Substantia nigra (tissue), 51 donors: ENCODE measurements at places on chromosomes 5 and 9.

- no peak for DNase-seq
Observed at GRCh38 chr9:136206602-136207275, 1.8 kb upstream of the LHX3 start.

DNA sequence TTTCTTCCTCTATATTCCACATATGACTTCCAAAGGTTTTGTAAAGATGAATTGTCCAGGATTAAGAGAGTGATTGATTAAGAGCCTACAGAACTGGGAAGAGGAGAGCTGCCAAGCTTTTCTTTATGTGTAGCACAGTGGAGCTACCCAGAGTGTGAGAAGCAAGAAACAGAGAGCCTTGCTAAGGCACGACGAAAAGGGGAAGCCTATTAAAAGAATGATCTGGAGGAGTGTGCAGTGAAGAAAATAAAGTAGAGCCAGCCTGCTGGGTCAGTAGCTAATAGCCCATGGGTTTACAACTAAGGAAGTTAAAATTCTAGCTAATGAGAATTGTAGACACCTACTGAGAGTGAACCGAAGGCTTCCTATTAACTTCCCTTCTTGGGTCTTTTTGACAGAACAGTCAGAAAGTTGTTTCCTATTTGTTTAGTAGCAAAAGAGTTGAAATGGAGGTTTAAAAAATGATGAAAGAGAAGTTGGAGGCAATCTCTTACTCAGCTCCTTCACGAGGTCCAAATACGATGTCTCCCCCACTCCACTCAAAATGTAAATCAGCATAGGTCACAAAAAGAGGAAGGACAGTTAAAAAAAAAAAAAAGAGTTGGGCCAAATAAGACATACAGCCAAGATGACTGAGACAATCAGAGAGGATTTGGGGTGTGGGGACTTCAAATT, 957 bp upstream of the PRR16 start:
- no peak for DNase-seq

GRCh38 chr9:134601764-134602163, 39.8 kb upstream of the COL5A1 start:
- DNase-seq = no peak

- DNase-seq = no peak
Observed at GRCh38 chr5:82911910-82912309, 165.3 kb downstream of the TMEM167A start.

GRCh38 chr9:122572456-122572855, 10.7 kb downstream of the OR1L8 start:
- DNase-seq = no peak

DNA sequence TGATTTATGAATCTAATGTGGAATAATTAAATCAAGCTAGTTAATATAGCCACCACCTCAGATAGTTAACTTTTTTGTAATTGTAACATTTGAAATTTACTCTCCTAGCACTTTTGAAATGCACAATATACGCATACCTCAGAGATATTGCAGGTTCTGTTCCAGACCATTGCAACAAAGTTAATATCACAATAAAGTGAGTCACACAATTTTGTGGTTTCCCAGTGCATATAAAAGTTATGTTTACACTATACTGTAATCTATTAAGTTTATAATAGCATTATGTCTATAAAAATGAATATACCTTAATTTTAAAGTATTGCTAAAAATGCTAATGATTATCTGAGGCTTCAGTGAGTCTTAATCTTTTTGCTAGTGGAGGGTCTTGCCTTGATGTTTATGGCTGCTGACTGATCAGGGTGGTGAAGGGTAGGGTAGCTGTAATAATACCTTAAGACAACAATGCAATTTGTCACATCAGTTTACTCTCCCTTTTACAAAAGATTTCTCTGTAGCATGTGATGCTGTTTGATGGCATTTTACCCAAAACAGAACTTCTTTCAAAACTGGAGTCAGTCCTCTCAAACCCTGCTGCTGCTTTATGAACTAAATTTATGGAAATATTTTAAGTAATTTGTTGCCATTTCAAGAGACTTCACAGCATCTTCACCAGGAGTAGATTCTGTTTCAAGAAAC, 235.1 kb upstream of the ADAMTSL1 start:
- DNase-seq = no peak

DNA sequence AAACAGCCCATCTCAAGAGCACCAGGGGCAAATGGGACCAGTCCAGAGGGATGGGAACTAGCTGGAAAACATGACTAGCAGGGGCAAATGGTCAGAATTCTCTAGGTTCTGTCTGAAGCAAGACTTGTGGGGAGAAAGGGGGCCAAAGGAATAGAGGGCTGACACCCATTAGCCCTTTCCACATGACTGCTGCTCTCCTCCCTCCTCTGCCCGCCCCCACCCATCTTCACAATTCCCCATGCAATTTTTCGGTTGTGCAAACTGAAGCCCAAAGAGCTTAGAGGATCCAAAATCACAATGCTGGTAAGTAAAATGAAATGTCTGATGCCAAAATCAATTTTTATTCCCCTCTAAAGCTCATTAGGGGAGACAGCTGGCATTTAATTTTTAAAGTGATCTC, 207.1 kb downstream of the DCP2 start:
- no peak for DNase-seq

GRCh38 chr9:37575001-37575400, 1.2 kb downstream of the FBXO10 start:
- DNase-seq = no peak

DNA sequence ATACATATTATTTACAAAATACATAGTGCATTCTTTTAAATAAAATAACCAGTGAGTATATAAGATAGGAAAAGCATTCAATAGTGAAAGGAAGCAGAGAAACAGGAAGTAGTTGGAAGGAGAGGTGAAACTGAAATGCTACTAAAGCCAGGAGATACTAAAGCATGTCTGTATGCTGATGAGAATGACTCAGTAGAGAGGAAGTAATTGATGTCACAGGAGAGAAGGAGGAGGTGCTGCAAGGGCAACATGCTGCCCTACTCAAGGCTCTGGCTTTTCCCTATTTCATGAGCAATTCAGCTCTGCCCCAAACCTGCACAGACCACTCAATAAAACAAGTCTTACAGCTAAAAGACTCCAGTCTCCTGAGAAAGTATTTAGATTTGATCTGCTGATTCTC, 108.5 kb upstream of the TXNDC8 start:
- DNase-seq = no peak

GRCh38 chr5:149442563-149443182, 63.6 kb upstream of the IL17B start:
- peak; percentile 67 for DNase-seq

- no peak for DNase-seq
Observed at GRCh38 chr9:134495881-134496412, 145.7 kb upstream of the COL5A1 start.

DNA sequence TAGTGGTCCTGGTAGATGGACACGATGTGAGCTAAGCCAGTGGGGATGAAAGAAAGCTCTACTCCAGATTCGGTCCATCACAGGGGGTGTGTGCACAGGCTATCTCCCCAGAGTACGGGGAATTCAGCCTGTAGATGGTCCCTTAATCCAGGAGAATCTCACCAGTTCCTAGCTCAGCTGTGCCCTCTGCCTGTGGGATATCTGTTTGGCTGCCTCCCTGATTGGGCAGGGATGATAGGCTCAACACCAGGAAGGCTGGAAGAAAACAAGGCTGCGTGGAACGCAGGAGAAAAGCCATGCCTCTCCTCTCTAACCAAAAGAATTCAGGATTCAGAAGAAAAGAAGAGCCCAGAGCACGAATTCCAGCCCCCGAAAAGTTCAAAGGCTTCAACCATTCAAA, 40.9 kb downstream of the VLDLR start:
- peak; percentile 35 for DNase-seq

GRCh38 chr9:118561051-118561450, 808.2 kb downstream of the BRINP1 start:
- no peak for DNase-seq

- DNase-seq = no peak
Observed at GRCh38 chr5:165874851-165875250, 2369.4 kb downstream of the MAT2B start.

DNA sequence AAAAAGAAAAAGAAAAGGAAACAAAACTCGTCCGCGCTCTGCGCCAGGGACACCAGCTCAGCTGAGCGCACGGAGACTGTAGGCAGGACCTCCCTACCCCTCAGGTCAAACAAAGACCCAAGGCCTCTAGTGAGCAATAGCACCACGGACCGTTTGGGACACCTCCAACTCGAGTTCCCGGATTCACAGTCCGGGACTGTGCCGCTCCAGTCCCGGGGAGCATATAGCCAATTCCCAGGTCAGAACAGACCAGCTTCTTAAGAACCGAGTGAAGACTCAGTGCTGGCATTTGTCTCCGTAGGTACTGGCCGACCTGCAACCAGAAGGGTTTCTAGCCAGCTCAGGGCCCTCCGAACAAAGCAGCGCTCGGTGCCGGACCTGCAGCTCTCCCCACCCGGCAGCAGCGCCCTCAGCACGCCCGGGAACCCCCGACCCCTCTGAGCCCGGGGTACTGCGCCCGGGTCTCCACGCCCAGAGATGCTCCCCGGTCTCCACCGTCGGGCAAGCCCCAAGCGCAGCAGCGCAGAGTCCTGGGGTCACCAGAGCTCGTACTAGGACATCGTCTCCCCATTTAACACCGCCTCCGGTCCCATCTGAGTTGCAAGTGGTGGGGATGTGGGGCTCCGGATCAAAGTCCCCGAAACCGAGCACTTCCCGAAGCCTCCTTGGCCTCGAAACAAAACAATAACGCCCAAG, 591 bp downstream of the ABCA1 start:
- DNase-seq = no peak

DNA sequence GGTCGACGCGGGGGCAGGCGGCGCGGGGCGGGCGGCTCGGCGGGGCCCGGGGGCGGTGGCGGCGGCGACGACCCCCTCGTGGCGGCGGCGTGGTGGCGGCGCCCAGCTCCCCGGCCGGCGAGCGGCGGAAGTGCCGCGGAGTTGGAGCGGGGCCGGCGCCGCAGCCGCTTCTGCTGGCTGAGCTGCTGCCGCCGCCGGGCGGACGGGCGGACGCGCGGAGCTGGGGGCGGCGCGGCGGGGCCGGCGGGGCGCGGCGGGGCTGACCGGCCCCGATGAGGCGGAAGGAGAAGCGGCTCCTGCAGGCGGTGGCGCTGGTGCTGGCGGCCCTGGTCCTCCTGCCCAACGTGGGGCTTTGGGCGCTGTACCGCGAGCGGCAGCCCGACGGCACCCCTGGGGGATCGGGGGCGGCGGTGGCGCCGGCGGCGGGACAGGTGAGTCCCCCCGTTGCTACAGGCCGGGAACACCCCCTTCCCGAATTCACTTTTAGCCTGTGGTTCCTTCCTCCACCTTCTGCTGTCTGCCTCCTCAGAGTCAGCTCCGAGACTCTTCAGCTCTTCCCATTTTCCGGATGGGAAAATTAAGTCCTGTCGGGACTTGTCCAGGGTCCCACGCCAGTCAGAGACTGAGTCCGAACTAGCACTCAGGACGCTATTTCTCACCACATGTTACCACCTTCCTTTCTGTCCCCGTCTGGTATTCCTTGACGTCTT, at the start of gene GALNT10:
GALNT10 (plus strand) TSS at position 139 of the 710 bp plus-strand sequence; CDS start at position 273, 134 bp downstream.
- peak; percentile 65 for DNase-seq

DNA sequence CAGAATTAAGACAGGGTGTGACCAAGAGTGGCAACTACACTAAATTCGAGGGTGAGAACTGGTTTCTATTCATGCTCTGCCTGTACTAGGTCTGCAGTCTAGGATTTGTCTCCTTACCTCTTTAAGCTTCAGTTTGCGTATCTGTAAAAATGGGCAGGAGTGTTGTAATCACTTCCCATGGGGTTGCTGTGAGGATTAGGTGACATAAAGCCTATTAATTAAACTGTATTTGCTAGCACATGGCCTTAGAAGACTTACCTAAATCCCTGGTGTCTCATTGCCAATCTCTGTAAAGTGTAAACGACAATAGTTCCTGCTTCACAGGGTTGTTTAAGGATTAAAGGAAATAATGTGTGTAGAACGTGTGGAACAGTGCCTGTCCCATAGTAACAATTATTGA, 193.6 kb downstream of the DRD1 start:
- no peak for DNase-seq

GRCh38 chr9:116604251-116604650, 82.9 kb upstream of the TRIM32 start:
- no peak for DNase-seq

DNA sequence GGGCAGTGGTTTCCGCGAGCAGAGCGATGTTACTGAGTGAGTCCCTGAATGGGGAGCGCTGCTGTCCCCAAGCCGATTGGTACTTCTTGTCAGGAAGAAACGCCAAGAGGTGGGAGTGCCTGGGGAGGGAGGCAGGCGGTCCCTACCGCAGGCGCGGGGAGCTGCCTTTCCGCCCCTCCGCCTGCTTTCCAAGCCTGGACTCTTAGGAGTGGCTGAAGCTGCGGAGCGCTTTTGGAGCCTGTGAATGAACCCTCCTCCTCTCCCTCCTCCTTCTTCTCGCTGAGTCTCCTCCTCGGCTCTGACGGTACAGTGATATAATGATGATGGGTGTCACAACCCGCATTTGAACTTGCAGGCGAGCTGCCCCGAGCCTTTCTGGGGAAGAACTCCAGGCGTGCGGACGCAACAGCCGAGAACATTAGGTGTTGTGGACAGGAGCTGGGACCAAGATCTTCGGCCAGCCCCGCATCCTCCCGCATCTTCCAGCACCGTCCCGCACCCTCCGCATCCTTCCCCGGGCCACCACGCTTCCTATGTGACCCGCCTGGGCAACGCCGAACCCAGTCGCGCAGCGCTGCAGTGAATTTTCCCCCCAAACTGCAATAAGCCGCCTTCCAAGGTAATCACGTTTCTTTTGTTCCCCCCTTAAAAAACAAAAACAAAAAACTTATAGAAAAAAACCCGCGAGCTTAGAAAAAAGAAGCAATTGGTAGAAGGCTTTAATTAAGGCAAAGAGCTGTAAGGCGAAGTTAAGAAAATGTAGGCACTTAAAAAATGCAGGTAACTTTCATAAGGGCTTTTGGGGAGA, at the start of gene VCAN:
VCAN (plus strand) TSS at position 340 of the 808 bp plus-strand sequence. CDS start 11,775 bp downstream, outside the sequence.
- no peak for DNase-seq

GRCh38 chr9:37925786-37926736, 22.1 kb upstream of the SLC25A51 start:
- DNase-seq = no peak

DNA sequence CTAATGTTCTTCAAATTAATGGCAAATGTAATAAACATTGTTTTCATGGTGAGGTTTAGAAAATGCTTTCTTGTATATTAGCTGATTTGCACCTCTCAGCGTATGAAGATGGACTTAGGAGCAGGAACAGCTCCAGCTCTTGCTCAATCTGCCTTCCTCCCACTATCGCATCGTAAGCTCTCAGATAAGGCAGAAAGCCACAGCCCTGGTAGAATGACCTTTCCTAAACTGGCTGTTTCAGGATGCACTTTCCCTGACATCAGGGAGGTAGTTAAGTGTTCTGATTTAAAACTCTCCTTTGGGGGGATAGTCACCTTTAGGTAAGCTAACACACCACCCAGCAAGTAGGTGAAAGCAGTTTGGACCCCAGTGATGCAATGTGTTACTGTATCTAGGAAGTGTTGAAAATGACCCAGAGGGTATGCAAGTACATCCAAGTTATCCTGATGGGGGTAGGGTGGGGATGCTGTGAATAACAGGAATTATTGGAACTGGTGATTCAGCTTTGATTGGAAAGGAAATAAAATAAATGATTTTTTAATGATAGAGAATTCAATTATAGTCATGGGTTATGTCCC, 72.3 kb downstream of the LMNB1 start:
- no peak for DNase-seq
